ENCODE measurements at places on chromosomes 4 and X.

- DNase-seq = no peak
These were observed 239.9 kb upstream of the TEX13A start for GRCh38 chrX:105460376-105460775.

- no peak for DNase-seq
These were observed 58.6 kb upstream of the DCTD start for GRCh38 chr4:182975806-182976205.

DNA sequence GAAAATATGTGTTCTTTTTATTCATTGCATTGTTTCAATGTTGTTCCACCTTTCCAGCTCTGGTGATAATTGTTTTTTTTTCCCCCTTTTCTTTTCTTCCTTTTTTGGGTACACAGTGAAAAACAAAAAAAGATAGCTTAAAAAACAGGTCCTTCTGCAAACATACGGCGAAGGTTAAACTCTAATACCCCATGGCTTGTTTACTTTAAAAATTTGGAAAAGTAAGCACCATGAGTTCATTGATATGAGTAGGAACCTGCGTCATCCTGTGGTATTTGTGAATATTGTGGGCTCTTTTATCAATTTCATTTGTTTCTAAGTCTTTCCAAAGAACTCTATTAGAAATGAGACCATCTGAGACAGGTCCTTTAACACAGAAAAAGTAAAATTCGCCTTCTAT is 123.5 kb downstream of the CHRNA9 start:
- DNase-seq = no peak

GRCh38 chrX:42869011-42869410 is 91.0 kb upstream of the PPP1R2C start:
- DNase-seq = no peak

- no peak for DNase-seq
These were observed 53.0 kb downstream of the MSN start for GRCh38 chrX:65720381-65720964.

DNA sequence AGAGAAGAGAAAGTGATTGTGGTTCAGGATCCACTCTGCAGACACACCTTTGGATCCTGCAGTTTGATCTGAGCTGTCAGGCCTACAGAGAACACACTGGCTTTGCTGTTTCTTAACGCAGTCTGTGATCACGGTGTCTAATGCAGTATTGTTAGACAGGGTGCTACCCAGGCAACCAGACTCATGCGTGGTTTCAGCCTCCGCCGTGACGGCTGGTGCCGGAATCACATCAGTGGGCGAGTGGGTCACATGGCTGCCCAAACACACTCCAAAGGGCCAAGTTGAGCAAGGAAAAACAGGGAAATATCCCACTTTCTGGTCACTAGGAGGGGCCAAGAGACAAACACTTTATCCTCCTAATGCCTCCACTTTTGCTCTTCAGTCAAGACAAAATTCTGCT is 27.5 kb downstream of the CCDC149 start:
- no peak for DNase-seq

DNA sequence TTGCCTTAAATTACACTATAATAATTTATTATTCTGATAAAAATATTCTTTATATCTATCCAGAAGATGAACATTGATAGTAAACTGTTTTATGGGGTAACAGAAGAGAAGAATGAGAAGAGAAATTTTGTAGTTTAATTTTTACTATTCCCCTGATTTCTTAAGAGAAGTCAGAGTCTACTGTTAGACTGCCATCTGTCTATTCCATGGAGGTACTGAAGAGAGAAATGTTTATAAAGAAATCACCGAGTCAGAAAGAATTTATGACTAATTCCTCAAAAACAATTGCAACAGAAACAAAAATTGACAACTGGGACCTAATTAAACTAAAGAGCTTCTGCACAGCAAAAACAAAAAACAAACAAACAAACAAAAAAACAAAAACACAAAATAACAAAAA is 149.9 kb downstream of the FGF16 start:
- DNase-seq = no peak
